ENCODE measurements at places on chromosomes 2 and 18.

GRCh38 chr2:37602040-37602439 is 69.4 kb downstream of the CDC42EP3 start:
- no peak for DNase-seq

DNA sequence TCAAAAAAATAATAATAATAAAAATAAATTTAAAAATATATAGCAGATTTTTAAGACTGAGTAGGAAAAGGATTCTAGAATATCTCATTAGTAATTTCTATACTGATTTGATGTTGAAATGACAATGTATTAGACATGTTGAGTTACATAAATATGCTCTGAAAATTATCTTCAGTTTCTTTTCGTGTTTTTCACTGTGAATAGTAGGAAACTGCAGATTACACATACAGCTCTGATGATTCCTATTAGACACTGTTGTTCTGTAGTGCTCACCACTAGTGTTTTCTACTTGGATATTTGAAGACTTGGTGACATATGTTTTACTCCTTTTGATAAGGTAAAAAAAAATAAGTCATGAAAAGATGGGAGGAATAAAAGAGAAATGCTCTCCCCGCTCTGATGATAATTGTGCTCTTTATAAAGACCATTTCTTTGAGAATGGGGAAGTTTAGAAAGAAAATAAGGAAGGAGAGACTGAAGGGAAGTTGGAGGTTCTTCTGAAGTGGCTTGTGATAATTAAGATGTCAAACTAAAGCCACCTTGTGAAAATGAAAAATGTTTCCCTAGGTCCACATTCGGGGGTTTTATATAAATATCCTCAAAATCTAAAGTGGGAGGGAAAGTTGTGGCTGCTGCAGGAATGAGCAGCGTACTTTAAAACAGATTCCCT is 52.9 kb downstream of the SLC9A2 start:
- no peak for DNase-seq

GRCh38 chr18:61606759-61607158 is 273.5 kb downstream of the CDH20 start:
- no peak for DNase-seq

DNA sequence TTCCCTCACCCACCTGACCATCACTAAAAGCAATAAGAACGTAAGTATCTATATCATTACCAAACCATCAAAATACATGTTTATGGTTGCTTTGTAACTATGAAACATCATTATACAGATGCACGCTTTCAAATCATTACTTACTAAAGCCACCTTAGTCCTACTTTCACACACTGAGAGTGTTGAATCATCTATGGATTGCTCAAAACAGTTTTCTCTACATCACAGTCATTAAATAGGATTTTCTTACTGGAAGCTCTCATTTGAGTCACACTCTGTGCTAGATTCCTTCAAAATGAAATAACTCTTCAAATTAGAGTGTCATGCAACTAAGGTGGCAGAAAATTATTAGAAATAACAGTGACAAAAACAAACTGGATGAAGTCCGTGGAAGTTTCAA is 878.4 kb downstream of the CPS1 start:
- no peak for DNase-seq

DNA sequence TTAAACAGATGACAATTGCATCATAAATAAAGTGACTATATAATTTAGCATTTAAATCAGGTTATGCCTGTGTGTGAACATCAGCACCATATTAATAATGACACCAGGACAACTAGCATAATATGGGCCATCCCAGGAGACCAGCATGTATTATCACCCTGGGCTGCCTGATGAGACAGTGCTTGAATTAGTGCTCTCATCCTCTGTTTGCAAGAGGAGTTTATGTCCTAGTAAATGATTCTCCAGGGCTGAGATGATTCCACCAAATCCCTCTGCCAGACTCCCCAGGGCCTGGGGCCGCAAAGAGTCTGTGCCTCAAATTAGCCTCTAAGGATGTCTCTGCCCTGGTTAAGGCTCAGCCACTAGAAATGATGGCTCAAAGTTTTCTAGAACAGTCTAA is 97.7 kb downstream of the SGPP2 start:
- DNase-seq: no peak

GRCh38 chr18:42048158-42048557 is 93.1 kb downstream of the PIK3C3 start:
- no peak for DNase-seq

GRCh38 chr2:179263446-179264367 is 925 bp downstream of the SESTD1 start:
- peak; percentile 47 for DNase-seq
